ENCODE measurements at places on chromosomes 4 and X.

DNA sequence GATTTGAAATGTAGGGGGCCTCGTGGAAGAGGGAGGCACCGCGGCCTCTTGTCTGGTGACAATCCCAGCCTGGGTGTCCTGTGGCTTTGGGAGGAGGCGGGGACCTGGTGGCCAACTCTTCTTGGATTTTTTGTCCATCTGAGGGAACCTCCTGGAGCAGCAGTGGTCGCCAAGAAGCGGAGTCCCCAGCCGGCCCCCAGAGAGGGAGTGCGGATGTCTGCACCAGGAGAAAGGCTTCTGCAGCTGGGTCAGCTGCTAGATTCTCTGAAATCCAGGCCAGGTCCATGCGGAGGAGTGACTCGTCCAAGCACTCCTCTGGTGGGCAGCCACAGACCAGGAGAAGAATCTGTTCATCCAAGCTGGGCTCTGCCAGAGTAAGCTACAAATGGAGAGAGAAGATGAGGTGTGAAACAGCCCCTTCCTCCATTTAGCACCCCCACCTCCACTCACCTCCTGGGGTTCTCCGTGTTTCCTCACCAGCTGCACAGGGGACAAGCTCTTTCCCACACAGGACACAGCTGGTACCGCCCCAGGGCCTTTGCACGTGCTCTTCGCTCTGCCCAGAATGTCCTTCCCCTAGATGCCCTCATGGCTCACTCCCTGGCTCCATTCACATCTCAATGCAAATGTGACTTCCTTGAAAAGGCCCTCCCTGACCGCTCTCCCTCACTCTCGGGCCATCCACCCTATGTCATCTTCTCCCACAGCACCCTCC, 27.6 kb downstream of the C4orf50 start:
- DNase-seq: no peak

DNA sequence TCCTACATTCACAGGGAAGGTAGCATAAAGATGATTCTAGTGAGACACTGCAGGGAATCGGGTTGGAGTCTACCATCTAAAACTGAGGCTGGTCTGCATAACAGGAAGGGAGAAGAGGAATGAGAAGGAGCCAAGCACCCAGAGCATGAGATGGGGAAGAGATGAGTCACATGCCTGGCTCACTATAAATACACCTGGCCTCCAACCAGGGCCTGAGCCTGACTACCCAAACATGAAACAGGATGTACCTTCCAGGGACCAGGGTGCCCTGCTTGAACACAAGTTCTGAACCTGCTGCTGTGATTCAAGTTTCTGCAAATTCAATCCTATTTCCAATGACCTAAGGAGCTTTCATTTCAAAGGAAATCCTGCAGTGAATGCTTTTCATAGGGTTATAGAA, 24.9 kb downstream of the CD99L2 start:
- no peak for DNase-seq

- peak; percentile 32 for DNase-seq
Observed at GRCh38 chr4:151029537-151029936, 14.5 kb upstream of the LRBA start.

DNA sequence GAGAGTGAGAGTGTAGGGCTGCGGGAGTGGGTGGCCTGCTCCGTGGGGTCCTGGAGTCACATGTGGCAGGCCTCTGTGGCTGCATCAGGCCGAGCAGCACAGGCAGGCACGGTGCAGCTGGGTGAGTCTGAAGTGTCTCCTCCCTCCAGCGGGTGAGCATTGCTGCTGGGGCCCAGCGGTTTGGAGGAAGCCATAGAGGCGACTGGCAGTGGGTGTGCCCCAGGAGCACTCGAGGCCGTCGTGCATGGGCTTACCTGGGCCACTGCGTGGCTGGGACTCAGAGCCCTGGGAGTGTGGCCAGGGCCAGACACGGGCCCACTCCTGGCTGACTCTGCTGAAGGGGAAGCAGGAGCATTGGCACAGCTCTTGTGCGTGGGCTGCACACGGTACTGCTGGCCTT, 10.6 kb downstream of the ZNF185 start:
- no peak for DNase-seq

- no peak for DNase-seq
Observed at GRCh38 chr4:135838889-135839288, 1637.3 kb upstream of the PABPC4L start.

GRCh38 chrX:111363741-111364140, 48.3 kb downstream of the DCX start:
- DNase-seq: no peak

GRCh38 chr4:161990721-161991120, 173.1 kb downstream of the FSTL5 start:
- DNase-seq: no peak

- DNase-seq: no peak
Observed at GRCh38 chr4:25095837-25096236, 64.4 kb downstream of the SEPSECS start.

DNA sequence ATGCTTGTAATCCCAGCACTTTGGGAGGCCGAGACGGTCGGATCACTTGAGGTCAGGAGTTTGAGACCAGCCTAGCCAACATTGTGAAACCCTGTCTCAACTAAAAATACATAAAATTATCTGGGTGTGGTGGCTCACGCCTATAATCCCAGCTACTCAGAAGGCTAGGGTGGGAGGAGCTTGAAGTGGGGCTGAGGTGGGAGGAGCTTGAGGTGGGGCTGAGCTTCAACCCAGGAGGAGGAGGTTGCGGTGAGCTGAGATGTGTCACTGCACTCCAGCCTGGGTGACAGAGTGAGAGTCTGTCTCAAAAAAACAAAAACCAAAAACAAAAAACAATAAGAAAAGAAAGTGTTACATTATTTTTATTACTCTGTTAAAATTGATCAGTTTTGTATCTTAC, 1164.4 kb upstream of the IGFBP7 start:
- no peak for DNase-seq

DNA sequence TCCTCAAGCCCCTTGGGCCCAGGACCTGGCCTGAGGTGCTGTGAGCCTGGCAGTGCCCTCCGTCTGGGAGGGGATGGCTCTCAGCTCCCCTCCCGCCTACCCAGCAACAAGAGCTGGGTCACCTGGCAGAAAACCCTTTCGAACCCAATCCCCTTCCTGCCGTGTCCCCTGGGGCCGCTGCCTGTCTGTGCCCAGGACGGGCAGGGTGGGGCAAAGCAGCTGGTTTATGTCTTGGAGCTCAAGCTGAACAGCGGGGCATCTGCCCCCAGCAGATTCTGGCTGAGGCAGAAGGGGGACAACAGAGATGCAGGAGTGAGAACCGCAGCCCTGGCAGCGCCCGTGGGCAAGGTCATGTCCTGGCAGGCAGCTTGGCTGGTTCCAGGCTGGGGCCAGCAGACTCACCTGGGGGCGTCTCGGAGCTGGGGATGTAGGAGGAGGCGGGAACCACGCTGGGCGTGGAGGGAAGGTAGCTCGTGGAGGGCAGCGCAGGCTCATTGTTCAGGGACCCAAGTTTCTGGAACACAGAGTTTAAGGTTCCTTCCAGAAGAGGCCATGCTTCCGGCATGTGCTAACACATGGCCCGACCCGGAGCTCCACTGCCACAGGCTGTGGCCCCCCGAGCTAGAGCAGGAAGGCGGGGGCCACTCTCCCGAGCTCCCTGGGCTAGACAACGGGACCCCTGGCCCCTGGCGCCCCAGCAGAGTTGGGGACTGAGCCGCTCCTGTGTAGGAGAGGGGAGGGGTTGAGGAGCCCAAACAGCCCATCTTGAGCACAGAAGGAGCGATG, 24.2 kb downstream of the NELFA start:
- DNase-seq: no peak

GRCh38 chr4:11701966-11702725, 273.5 kb upstream of the HS3ST1 start:
- DNase-seq: no peak

DNA sequence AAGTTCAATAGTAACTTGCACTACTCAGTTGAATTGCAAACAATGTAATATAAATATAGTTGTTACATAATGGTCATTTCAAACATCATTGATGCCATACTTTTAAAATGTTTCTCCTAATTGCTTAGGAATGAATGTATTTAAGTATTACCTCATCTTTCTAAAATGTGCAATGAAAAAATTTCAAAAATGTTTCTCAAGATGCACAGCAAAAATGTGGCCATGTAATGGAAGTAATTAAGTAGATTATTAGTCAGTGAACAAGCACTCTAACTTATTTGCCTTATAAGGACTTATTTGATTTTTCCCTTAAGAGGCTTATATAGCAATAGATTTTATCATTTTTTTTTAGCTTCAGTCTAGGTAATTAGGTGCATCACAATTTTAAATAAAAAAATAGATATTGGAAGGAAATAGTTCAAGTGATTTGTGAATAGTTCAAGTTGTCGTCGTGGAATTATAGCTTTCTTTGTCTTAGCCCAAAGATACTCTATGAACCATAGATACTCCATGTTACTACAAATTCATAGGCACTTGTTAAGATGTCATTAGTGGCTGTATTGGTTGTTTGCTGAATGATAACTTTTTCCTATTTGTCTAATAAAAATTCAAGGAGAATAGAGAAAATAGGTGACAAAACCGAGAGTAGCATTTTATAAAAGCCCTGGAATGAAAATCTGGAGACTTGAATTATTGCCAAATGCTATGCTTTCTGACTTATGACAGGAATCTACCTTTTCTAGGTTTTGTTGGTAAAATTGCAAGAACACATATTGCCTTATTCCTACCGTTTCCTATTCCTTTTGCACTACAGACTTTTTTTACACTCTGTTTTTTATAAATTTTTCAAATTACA, 118.5 kb downstream of the TLL1 start:
- no peak for DNase-seq

Data from activated T-cell treated with anti-CD3 and anti-CD28 coated beads for 48 hours (primary cell).